ENCODE measurements at places on chromosomes 2 and 18.
A peak's percentile ranks its signal among the peaks of the same experiment; 100 is the strongest.

DNA sequence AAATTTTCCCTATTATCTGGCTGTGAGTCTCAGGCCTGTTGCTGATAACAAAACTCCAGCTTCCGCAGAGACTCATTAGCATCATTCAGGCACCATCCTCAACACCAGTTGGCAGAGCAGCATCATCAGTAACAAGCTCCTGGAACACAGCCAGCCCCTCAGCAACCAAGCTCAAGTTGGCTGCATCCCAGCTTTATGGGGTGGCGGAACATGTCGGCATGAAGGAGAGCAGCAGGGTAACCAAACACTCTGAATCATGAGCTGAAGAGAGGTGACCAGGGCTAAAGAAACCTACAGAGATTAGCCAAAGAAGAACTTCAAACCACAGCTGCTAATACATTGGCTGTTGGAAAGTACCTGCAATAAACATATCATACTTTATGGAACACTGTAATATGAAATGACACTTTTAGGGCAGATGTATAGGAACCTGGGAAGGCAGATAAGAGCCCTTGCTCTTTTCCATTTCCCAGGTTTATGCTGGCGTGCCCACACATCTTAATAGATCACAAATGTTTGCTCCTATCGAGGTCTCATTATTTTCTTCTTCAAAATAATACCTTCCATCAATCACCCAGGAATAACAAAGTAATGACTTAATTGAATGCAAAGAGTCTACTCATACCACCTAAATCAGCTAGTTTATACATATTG is 63.8 kb downstream of the PDE11A start:
- peak; percentile 68 for DNase-seq

DNA sequence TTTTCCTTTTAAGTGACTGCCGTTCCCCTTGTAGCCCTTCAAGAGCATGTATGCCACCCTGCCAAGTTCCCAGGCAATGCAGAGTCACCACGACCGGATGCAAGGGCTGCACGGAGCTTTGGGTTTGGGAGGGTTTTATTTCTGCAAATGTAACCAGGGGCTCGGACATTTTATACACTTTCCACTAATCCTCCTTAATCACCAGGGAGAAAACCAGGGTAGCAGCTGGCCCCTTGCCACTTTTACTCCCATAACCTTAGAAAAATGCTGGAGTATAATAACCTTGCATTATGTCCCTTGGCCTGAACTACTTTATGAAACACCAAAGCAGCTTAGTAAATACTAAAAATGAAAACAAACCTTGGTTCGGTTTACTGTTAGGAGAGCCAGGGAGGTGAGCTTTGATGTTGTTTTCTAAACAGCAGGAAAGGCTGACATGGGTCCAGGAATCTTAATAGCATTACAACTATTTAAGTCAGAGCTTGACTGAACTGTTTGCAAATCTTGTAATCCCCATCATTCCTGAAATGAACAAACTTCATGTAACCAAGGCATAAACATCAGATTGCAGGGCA is 152.8 kb upstream of the RIOK3 start:
- DNase-seq, result no peak

GRCh38 chr2:11774600-11774999 is 28.2 kb downstream of the LPIN1 start:
- DNase-seq, result peak; percentile 7

- DNase-seq, result no peak
These were observed 690.9 kb upstream of the TMEFF2 start for GRCh38 chr2:192885569-192886160.

- DNase-seq, result no peak
These were observed 67.9 kb downstream of the HNRNPLL start for GRCh38 chr2:38534746-38535403.

- no peak for DNase-seq
These were observed 111.8 kb downstream of the RAB3GAP1 start for GRCh38 chr2:135163901-135164300.

GRCh38 chr2:98483257-98483861 is 38.7 kb downstream of the INPP4A start:
- DNase-seq, result no peak

GRCh38 chr2:238182362-238182761 is 21.1 kb downstream of the ILKAP start:
- no peak for DNase-seq

GRCh38 chr2:169746240-169746639 is 12.6 kb downstream of the KLHL23 start:
- no peak for DNase-seq
